ENCODE measurements at places on chromosomes 1 and 21.

- H3K4me1 ChIP-seq: peaks cover 33% of the 10 kb centered on the region
- no peak overlapping the region for H3K4me3 ChIP-seq
- no peaks in the 10 kb centered on the region for H3K27me3 ChIP-seq
- no peaks in the 10 kb centered on the region for H3K36me3 ChIP-seq
- DNase-seq: no peak
- peak overlapping the region; percentile 68 for H3K27ac ChIP-seq
Measured at GRCh38 chr1:19504796-19505692, 19.7 kb upstream of the CAPZB start.

DNA sequence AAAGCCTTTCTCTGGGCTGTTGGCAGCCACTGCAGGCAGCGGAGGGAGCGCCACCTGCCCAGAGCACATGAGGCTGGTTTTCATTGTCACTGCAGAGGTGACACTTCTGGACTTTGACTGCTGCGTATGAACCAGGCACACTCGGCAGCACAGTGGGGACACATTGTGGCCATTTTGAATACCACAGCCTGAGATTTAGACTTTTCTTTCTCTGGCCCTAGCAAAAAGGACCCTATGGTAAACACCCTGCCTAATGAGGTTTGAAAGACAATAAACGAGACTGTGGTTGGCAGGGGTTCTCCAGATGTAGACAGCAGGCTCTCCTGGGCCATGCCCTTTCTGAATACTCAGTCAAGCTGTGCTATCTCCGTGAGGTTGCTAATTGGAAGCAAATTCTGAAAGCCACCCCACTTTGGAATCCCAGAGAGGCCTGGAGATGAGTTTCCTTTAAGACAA, 12.0 kb upstream of the KCNE2 start:
- no peaks in the 10 kb centered on the region for H3K4me1 ChIP-seq
- H3K27ac ChIP-seq: no peak overlapping the region
- no peak for DNase-seq
- H3K27me3 ChIP-seq: no peaks in the 10 kb centered on the region

DNA sequence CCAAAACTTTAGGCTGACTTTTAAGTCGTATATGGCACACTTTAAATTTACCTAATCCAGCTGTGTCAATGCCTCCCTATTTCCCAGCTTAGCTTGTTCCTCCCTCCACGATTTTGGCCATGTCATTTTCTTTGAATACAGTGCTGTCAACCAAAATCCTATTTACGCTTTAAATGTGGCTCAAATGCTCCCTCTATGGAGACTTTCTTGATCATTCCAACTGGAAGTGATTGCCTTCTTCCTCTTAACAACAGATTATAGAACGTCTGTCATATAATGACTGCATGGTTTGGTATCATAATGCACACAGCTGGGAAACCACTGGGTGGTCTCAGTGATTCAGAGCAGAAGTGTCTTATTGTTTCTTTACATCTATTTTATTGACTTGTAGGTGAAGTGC, 18.9 kb upstream of the BATF3 start:
- H3K36me3 ChIP-seq: no peaks in the 10 kb centered on the region
- H3K4me3 ChIP-seq: no peak overlapping the region
- no peak overlapping the region for H3K27ac ChIP-seq

GRCh38 chr1:171075041-171075440, 15.7 kb upstream of the FMO3 start:
- no peak for DNase-seq
- H3K27ac ChIP-seq: no peak overlapping the region
- no peak overlapping the region for H3K4me3 ChIP-seq
- H3K27me3 ChIP-seq: no peaks in the 10 kb centered on the region
- H3K4me1 ChIP-seq: no peaks in the 10 kb centered on the region

- H3K4me3 ChIP-seq: no peak overlapping the region
- H3K27me3 ChIP-seq: no peaks in the 10 kb centered on the region
- no peak for DNase-seq
- no peak overlapping the region for H3K27ac ChIP-seq
- H3K36me3 ChIP-seq: peaks cover 21% of the 10 kb centered on the region
Measured at GRCh38 chr21:44054710-44055109, 42.6 kb downstream of the TRAPPC10 start.

- no peak overlapping the region for H3K4me3 ChIP-seq
- no peak for DNase-seq
- no peak overlapping the region for H3K27ac ChIP-seq
- no peaks in the 10 kb centered on the region for H3K27me3 ChIP-seq
- H3K36me3 ChIP-seq: no peaks in the 10 kb centered on the region
Measured at GRCh38 chr1:173258479-173259264, 51.5 kb upstream of the TNFSF4 start.

DNA sequence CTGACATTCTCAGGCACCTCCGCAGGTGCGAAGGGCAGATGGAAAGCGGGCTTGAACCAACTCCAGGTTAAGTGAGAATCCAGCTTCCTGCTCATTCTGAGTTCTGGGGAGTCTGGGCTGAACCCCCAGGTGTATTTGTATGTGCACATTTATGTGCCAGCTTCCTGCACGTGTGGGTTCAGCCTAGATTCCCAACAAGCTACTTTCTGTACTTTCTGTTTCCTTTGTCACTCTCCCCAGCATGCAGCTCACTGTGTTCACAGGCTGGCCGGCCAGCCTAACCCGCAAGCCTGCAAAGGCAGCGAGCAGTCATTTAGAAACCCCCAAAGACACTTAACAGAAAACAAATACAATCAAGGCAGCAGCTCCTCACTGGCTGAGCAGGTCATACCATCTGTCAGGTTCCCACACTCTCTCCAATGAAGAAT, 1.3 kb upstream of the IL19 start:
- H3K27me3 ChIP-seq: no peaks in the 10 kb centered on the region
- H3K4me3 ChIP-seq: peak overlapping the region; percentile 18
- H3K4me1 ChIP-seq: peaks cover 3% of the 10 kb centered on the region
- H3K27ac ChIP-seq: no peak overlapping the region

- no peak overlapping the region for H3K27ac ChIP-seq
- H3K4me3 ChIP-seq: no peak overlapping the region
- no peak for DNase-seq
- peaks cover 6% of the 10 kb centered on the region for H3K4me1 ChIP-seq
- H3K36me3 ChIP-seq: no peaks in the 10 kb centered on the region
Measured at GRCh38 chr1:93095804-93096585, 16.9 kb downstream of the MTF2 start.

DNA sequence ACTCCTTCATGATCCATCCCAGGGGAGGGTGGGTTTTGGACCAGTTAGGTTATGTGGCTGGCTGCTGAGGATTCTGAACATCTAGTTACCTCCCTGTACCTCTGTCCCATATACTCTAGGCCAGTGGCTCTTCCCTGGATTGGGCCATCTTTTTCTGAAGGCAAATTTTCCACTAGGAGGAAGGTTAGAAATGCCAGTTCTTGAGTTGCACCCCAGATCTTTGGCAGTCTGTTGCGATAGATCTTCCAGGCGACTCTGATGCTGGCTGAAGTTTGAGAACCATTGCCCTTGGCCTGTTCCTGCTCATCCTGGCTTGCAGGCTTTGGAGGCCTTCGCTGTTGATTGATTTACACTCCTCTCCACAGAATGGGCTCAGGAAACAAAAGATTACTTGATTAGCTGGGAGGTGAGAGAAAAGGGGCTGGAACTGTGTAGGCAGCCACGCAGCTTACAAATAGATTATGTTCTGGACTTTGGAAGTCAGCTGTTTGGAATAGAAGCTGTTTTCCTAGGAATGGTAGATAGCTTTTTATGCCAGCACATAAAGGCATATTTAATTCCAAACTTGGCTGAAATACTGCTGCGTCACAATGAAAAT, 110.1 kb downstream of the MRPS6 start:
- no peak overlapping the region for H3K4me3 ChIP-seq
- peaks cover 4% of the 10 kb centered on the region for H3K4me1 ChIP-seq
- no peaks in the 10 kb centered on the region for H3K36me3 ChIP-seq
- H3K27ac ChIP-seq: no peak overlapping the region
- DNase-seq: no peak

DNA sequence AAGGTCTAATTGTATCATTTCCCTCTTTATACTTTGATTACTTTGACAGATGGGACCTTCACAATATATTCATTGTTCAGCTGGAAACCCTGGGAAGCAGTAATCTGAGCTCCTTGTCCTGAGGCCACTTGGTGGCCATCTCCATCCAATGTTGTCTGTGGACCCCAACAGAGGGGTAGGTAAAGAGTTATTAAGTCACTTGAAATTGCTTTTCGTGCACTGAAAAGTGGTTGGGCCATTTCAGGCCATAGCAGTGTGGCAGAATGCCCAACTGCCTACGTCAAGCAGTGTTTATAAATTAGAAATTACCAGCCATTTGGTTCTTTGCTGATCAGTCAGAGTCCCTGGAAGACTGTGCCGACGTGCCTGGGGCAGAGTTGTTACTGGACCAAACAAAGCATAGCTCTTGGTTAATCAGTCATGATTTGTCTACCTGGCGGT, 308.3 kb upstream of the USP25 start:
- H3K4me3 ChIP-seq: no peak overlapping the region
- no peaks in the 10 kb centered on the region for H3K27me3 ChIP-seq
- no peaks in the 10 kb centered on the region for H3K36me3 ChIP-seq

- H3K4me1 ChIP-seq: no peaks in the 10 kb centered on the region
- DNase-seq: no peak
- no peak overlapping the region for H3K27ac ChIP-seq
- no peaks in the 10 kb centered on the region for H3K27me3 ChIP-seq
Measured at GRCh38 chr1:84682047-84682446, 8.2 kb downstream of the SSX2IP start.

GRCh38 chr1:199509456-199509855, 518.1 kb upstream of the NR5A2 start:
- no peak overlapping the region for H3K4me3 ChIP-seq
- H3K27ac ChIP-seq: no peak overlapping the region
- H3K36me3 ChIP-seq: no peaks in the 10 kb centered on the region
- H3K27me3 ChIP-seq: no peaks in the 10 kb centered on the region
- no peaks in the 10 kb centered on the region for H3K4me1 ChIP-seq
- no peak for DNase-seq

- peak overlapping the region; percentile 81 for H3K4me3 ChIP-seq
- peak overlapping the region; percentile 92 for H3K27ac ChIP-seq
- peaks cover 52% of the 10 kb centered on the region for H3K4me1 ChIP-seq
- no peaks in the 10 kb centered on the region for H3K27me3 ChIP-seq
Measured at GRCh38 chr1:113929750-113930498, 800 bp downstream of the HIPK1 start.

GRCh38 chr21:26437326-26438009, 135.6 kb downstream of the CYYR1 start:
- H3K27ac ChIP-seq: no peak overlapping the region
- H3K4me1 ChIP-seq: no peaks in the 10 kb centered on the region
- H3K27me3 ChIP-seq: no peaks in the 10 kb centered on the region
- H3K36me3 ChIP-seq: no peaks in the 10 kb centered on the region
- DNase-seq: no peak
- no peak overlapping the region for H3K4me3 ChIP-seq

DNA sequence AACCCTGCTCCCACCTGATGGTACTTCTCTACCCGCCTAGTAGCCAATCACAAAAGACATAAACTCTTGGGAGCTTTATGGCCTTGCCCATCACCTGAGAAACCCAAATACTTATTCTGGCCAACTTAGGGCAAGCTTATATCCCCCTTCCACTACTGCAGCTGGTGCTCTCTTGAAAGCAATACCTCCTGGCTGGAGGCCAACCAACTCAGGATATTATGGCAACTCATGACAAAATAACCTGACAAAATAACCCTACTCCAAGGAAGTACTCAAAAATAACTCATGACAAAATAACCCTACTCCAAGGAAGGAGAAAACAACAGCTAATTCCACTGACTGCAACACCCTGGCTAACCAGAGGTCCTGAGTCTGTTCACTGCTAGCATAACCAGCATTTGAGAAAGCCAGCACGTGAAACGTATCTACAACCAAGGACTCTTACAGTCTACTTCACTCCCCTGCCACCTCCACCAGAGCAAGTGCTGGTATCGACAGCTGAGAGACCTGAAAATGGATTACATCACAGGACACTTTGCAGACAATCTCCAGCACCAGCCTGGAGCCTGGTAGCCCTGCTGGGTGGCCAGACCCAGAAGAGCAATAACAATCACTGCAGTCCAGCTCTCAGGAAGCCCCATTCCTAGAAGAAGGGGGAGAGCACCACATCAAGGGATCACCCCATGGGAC, 179.9 kb downstream of the COL24A1 start:
- DNase-seq: no peak
- H3K4me3 ChIP-seq: no peak overlapping the region
- H3K27me3 ChIP-seq: no peaks in the 10 kb centered on the region

- peaks cover 19% of the 10 kb centered on the region for H3K4me1 ChIP-seq
- DNase-seq: no peak
- no peaks in the 10 kb centered on the region for H3K36me3 ChIP-seq
- H3K27me3 ChIP-seq: no peaks in the 10 kb centered on the region
- H3K4me3 ChIP-seq: no peak overlapping the region
Measured at GRCh38 chr1:100387209-100387608, 34.9 kb downstream of the CDC14A start.

DNA sequence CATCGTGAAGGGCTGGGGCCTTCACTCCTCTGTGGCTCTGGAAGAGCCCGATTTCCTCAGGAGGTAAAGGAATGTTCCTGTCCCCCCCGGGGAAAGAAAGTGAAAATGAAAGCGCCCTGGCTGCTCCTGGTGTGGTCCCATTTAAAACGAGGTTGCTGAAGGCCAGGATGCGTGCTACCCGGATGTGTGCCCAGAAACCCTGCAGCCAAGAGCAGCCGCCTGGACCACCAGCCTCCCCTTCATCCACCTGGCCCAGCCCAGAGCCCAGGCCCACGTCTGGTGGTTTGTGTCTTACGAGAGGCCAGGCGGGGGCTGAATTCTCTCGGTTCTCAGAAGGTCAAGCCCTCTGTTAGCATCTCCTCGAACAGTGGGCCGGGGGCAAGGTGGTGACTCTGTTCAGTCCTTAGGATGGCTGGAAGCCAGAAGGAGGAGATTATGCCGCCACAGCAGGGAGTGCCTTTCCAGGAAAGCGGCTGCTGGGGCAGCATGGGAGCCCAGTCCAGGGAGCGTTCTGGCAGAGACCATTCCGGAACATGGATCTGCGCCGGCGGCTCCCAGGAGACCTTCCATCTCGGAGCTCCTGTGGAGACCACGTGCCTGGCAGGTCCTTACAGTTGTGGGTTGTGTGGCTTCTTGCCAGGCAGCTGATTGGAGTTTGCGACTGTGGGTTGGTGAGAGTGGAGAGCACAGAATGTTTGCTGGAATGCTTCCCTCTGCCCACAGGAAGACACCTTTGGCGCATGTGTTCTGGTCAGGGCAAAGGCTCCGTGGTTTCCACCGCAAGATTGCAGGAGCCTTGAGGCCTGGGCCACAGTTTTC, 1.4 kb downstream of the GUK1 start:
- DNase-seq: no peak
- H3K27me3 ChIP-seq: no peaks in the 10 kb centered on the region
- peaks cover 9% of the 10 kb centered on the region for H3K36me3 ChIP-seq
- peak overlapping the region; percentile 96 for H3K27ac ChIP-seq

GRCh38 chr1:103156966-103157365, 48.6 kb upstream of the COL11A1 start:
- no peaks in the 10 kb centered on the region for H3K4me1 ChIP-seq
- no peaks in the 10 kb centered on the region for H3K36me3 ChIP-seq
- H3K27me3 ChIP-seq: no peaks in the 10 kb centered on the region
- H3K4me3 ChIP-seq: no peak overlapping the region
- H3K27ac ChIP-seq: no peak overlapping the region

GRCh38 chr1:16625497-16626408, 12.4 kb upstream of the NBPF1 start:
- DNase-seq: peak; percentile 95
- no peak overlapping the region for H3K27ac ChIP-seq
- H3K4me3 ChIP-seq: no peak overlapping the region
- H3K36me3 ChIP-seq: no peaks in the 10 kb centered on the region
- no peaks in the 10 kb centered on the region for H3K27me3 ChIP-seq
